Activated naive CD4-positive, alpha-beta T cell treated with anti-CD3 and anti-CD28 coated beads, Interleukin-2, amount 50 U/mL, for 72 hours (primary cell): ENCODE measurements at places on chromosomes 7 and 10. TPM values are rescaled to one million over a fixed set of nuclear protein-coding genes. Genes with fewer than 3 reads are reported as not detected.

Gene POU6F2
- total RNA-seq: 0.18 TPM

Gene CNPY4
- 20.9 TPM for total RNA-seq

Gene PAOX
- 5.6 TPM for total RNA-seq

Gene NPY
- total RNA-seq: not detected

Gene FAM131B
- 2.1 TPM for total RNA-seq

Gene FAM221A
- total RNA-seq: 19.7 TPM

Gene EVX1
- not detected for total RNA-seq

Gene MKX
- total RNA-seq: not detected

Gene FAM237B
- not detected for total RNA-seq

Gene ACTL6B
- not detected for total RNA-seq

Gene CFAP70
- total RNA-seq: 0.36 TPM

Gene FHIP2A
- total RNA-seq: 21.6 TPM

Gene AMPH
- not detected for total RNA-seq

Gene SEMA3E
- not detected for total RNA-seq
